ENCODE measurements at places on chromosomes 4 and X.
A peak's percentile ranks its signal among the peaks of the same experiment; 100 is the strongest.

- no peak for DNase-seq
Measured at GRCh38 chrX:30153175-30153880, 62.0 kb upstream of the MAGEB2 start.

DNA sequence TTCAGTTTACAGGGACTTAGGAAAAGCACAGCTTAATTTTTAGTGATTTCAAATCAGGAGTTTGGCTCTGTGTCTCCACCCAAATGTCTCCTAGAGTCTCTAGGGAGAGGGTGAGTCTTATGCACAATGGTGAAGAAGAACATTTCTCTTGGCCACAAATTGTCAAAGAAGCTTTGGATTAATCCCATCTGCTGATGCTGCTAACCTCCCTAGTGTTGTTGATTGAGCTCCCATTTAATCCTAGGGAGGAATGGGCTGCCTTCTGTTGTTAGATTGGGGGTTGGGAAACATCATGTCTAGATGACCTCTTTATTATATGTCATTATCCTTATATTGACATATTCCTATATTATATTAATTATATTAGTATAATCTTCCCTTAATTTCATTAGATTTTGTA, 50.0 kb upstream of the PASD1 start:
- no peak for DNase-seq

- no peak for DNase-seq
Measured at GRCh38 chrX:96183843-96184242, 500.8 kb upstream of the DIAPH2 start.

DNA sequence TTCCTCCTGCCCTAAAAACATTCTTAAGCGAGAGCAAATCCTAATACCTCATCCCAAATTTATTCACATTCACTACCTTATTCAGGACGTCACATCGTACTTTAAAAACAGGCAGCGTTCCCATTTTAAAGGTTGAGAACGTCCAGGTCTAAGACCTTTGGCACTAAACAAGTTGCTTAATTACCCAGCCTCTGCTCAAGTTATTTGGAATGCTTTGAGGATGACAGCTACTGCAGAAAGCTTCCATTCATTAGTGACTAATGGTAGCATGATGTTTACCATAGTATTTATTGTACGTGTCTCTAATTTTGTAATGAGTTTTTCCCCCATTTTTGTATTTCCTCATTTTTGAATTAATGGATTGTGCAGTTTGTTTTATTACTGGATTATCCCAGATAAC, 1.5 kb downstream of the USP38 start:
- DNase-seq: no peak

GRCh38 chr4:98148856-98149255, 5.6 kb upstream of the STPG2 start:
- no peak for DNase-seq

- no peak for DNase-seq
Measured at GRCh38 chr4:48268956-48269860, at the start of gene TEC. Gene TEC, minus strand, starts transcription at chr4:48269838. Its CDS starts 41,224 bp downstream, at chr4:48228614.

- no peak for DNase-seq
Measured at GRCh38 chr4:25011135-25011866, 19.4 kb downstream of the LGI2 start.

GRCh38 chrX:555725-556666, 74.6 kb upstream of the SHOX start:
- DNase-seq: no peak

DNA sequence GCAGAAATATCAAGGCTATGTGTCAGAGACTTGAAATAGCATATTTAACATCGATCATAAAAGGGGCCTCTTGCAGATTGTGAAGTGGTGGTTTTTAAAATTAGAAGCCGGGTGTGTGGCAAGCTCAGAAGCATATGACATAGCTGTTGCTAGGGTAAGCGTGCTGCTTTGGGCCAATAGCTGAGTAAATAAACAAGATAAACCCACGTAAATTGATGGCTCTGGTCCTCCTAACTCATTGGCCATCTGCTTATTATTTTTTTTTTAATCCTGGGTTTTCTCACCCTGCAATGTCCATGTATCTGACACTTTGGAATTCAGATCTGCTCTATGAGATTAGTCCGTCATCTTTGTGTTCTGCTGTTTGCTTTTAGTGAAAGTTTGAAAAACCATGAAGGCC, 32.6 kb upstream of the STOX2 start:
- no peak for DNase-seq

- no peak for DNase-seq
Measured at GRCh38 chr4:69781458-69782418, 21.3 kb upstream of the SULT1B1 start.

GRCh38 chr4:121799867-121800501, 1.1 kb upstream of the EXOSC9 start:
- DNase-seq: no peak

DNA sequence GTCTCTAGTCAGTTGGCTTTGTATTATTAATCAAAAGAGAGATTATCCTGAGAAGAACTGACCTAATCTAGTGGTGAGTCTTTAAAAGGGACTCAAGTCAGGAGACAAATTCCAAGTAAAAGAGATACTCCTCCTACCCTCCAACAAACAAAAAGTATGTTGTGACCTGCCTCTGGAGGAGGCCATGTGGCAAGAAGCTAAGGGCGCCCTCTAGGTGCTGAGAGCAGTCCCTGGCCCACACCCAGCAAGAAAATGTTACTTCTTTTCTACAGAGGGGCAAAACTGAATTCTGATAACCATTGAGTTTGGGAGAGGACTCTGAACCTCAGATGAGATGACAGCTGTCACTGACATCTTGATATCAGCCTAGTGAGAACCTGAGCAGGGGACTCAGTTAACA, 953.6 kb upstream of the AGA start:
- no peak for DNase-seq

DNA sequence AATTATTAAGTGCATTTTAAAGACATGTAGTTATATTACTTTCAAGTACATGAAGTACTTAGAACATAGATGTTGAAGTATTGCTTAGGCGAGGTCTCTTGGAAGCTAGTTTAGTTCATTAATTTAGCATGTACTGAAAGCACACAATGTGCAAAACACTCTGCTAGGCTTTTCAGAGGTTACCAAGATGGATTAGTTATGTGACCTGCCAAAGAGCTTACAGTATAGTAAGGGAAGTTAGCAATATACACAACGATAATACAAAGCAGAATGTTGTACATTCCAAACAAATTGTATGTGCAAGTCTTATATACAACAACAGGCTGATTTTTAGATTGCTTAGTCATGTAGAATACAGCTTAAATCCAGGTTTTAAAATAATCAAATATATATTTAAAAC, 118.5 kb upstream of the NRK start:
- no peak for DNase-seq

DNA sequence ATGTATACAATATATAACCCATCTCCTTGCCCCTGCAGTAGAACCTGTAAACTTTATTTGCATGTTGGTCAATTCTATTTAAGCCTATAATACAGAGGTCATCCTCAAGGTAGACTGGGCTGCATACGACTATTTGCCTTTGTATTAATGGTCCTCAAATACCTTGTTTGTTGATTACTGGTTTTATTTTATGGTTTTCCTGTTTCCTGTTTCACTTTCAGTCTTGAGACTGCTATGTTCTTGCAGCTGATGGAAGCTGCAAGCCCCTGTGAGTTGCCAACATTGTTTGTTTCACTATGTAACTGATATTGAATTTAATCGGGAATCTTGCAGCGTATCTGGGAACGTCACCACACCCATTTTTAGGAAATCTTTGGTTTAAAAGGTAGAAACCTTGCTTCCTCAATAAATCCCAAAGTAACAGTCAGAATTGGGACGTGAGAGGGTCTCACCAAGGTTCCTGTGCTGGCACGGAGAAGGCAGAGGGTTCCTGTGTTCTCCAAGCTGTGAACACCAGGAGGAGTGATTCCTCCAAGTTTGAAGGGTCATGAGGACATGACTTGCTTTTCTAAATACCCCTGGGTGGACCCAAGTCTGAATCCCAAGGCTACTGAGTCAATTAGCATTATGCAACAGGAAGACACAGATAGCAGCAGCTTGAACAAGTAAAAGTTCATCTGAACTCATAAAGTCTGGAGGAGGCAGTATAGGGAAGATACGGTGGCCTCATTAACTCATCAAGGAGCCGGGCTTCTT, 110.6 kb upstream of the PNPLA4 start:
- no peak for DNase-seq

GRCh38 chr4:58070726-58071125, 960.5 kb upstream of the IGFBP7 start:
- DNase-seq: no peak

GRCh38 chrX:22081475-22082092, 49.5 kb downstream of the PHEX start:
- DNase-seq: peak; percentile 0

DNA sequence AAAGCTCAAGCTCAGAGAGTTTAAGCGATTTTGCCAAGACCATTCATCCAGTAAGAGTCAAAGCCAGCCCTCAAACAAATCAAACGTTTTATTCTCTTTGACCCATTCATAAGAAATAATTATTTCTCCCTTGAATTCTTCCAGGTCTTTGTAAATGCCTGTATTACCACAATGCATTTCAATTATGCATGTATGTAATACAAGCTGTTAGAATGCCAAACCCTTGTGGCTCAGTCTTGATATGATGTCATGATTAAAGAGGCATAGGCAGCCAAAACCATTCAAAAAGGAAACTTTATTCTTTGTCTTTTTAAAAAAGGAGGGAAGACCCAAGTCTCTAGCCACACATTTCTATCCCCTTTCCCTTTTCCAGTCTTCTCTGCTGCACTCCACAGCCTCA, 56.5 kb upstream of the PGM2 start:
- no peak for DNase-seq

DNA sequence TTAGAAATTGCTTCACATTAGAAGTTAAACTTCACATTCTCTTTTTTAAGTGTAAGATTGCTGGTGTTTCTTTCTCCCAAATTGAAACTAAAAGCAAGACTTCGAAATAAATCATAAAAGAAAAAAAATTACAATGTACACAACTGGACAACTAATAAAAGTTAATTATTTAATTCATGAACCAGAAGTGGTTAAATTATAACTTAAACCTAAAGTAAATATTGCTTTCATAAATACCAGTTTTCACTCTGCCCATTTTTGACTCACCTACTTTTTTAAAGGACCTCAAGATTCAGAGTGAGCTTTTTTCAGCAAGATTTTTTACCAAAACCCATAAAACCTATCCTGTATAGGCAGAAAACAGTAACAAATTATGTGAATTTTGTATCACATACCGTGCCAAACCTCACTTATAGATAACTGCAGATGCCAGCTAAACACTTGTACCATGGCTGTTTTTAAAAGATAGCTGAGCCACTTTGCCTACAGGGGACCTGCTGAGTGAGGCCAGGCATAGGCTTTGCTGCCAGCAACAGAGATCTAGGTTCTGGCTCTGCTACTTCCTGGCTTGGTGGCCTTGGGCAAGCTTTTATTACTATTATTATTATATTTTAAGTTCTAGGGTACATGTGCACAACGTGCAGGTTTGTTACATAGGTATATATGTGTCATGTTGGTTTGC, 259.8 kb downstream of the NR3C2 start:
- DNase-seq: no peak

GRCh38 chr4:125985856-125986255, 671.1 kb downstream of the FAT4 start:
- DNase-seq: no peak

DNA sequence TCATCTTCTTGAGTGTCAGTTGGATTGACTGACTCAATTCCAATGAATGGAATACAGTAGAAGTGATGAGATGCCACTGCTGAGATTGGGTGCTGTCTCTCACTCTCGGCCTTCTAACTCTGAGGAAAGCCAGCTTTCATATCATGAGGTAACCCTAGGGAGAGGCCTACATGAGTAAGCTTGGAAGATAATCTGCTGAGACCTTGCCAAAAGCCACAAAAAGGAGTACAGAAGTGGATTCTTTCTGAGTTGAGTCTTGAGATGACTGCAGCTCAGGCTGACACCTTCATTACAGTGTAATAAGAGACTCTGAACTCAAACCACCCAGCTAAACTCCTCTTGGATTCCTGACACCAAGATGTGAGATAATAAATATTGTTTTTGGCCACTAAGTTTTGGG, 537.4 kb upstream of the MAGEB18 start:
- no peak for DNase-seq

GRCh38 chr4:5710961-5711478, at the start of gene EVC:
Gene EVC, plus strand, starts transcription at chr4:5711201. Its CDS starts 180 bp downstream, at chr4:5711381.
- no peak for DNase-seq

GRCh38 chr4:24104158-24104565, 214.3 kb upstream of the PPARGC1A start:
- no peak for DNase-seq

DNA sequence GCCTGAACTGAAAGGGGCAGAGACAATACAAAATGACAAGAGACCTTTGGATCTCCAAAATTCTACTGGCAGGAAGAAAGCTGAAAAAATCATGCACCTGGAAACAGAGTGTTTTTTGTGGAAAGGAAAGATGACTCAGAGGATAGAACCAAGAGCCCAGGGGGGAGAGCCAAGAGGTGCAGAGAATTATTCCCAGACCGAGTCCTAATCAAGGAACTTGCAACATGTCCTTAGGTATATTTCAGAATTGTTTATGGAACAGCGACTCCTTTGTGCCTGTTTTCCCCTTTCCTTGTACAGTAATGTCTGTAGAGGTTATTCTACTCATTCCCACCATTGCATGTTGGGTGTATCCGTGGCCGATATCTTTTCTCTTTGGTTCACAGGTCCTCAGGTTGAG, 71.7 kb downstream of the YIPF6 start:
- no peak for DNase-seq

GRCh38 chrX:133658293-133658911, 243.1 kb upstream of the GPC4 start:
- DNase-seq: no peak

- DNase-seq: no peak
Measured at GRCh38 chr4:151099976-151100417, 569 bp downstream of the RPS3A start.

- DNase-seq: no peak
Measured at GRCh38 chr4:66837279-66837922, 707.9 kb downstream of the CENPC start.

DNA sequence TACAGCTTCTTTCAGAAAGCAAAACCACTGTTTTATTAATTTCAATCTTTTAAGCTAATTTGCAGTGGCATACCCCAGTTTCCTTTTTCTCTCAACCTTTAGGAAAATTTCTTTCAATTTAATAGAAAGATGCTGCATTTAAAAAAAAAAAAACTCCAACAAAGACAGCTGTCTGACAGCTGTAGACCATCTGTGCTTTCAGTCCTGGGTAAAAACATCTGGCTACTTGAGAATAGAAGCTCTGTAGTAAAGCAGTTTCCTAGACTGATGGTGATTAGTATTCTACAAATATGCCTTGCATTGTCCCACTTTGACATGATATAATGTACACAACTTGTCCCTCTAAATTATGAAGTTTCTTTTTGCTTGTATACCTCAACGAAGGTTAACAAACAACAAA, 197.8 kb downstream of the EDA start:
- DNase-seq: no peak

GRCh38 chr4:152172146-152172545, 363.7 kb downstream of the FBXW7 start:
- no peak for DNase-seq

DNA sequence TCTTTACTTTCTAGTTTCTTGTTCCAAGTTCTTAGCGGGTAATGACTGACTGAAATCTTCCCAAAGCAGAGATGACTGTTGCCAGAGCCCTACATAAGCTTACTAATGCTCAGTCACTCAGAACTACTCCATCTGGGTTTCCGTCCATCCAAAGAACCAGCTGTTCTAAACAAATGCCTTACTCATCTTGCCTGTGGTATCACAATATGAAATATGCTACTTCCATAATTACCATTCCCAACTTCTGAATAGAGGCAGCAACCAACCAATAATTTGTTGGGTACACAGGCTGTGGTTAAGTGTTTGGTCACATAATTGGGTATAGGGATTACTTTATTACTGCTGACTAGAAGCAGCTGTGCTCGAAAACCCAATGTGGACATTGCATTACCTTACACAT, 930.2 kb upstream of the DIAPH2 start:
- DNase-seq: no peak
